ENCODE measurements at places on chromosomes 2 and 18.

DNA sequence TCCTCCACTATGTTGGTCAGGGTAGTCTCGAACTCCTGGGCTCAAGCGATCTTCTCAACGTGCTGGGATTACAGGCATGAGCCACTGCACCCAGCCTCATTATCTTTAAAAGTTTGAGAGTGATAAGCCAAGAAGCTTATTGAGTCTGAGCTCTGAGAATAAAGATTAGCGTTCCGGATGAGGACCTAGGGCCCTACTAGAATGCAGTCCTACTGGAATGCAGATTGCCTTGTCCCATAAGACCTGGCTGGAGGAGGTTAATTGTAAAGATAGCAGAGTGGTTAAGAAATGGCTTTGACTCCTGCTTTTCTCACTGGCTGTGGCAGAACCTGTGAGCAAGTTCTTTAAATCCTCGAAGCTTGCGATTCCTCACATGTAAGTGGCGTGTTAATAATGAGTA is 4.0 kb downstream of the VWA3B start:
- no peak for DNase-seq

- no peak for DNase-seq
These were observed 18.8 kb upstream of the STAT1 start for GRCh38 chr2:191032588-191033429.

- no peak for DNase-seq
These were observed 15.4 kb downstream of the IL1B start for GRCh38 chr2:112821142-112821541.

- no peak for DNase-seq
These were observed 224.8 kb upstream of the PXDN start for GRCh38 chr2:1968988-1969700.

GRCh38 chr18:48440924-48441323 is 31.7 kb upstream of the ZBTB7C start:
- DNase-seq: no peak

GRCh38 chr2:176364273-176364977 is 95.2 kb downstream of the MTX2 start:
- no peak for DNase-seq

GRCh38 chr2:143463719-143464118 is 334.5 kb downstream of the ARHGAP15 start:
- DNase-seq: peak; percentile 7

DNA sequence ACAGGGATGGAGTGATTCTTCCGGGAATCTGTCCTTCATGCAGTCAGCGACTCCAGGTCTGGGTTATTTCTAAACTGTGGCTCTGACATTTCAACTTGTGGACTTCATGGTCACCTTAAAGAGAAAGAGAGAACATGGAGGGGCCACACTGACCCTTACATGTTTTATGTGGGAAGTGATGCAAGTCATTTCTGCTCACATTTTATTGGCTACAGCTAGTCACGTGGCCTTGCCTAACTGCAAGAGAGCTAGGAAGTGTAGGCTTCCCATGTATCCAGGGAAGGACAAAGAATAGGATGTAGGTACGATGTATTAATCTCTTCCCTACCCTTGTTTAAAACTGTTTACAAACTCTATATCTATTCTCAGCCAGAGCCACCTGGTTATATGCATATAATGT is 30.3 kb upstream of the AFTPH start:
- DNase-seq: no peak

DNA sequence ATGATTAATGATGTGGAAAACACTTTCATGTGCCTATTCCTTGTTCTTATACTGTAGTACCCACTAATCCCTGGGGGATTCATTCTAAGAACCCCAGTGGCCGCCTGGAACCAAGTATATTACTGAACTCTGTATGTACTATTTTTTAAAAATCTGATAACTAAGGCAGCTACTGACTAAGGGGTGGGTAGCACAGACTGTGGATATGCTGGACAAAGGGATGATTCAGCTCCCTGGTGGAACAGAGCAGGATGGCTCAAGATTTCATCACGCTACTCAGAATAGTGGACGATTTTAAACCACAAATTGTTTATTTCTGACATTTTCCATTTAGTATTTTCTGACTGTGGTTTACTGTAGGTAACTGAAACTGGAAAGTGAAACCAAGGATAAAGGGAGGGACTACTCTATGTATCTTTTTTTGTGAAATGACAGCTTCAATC is 41.8 kb upstream of the CDC42EP3 start:
- no peak for DNase-seq

- DNase-seq: no peak
These were observed 4.6 kb upstream of the CLK1 start for GRCh38 chr2:200869014-200869413.

- DNase-seq: peak; percentile 37
These were observed 310.4 kb upstream of the SYT4 start for GRCh38 chr18:43587538-43588153.

GRCh38 chr2:14615121-14615520 is 17.4 kb upstream of the LRATD1 start:
- no peak for DNase-seq

DNA sequence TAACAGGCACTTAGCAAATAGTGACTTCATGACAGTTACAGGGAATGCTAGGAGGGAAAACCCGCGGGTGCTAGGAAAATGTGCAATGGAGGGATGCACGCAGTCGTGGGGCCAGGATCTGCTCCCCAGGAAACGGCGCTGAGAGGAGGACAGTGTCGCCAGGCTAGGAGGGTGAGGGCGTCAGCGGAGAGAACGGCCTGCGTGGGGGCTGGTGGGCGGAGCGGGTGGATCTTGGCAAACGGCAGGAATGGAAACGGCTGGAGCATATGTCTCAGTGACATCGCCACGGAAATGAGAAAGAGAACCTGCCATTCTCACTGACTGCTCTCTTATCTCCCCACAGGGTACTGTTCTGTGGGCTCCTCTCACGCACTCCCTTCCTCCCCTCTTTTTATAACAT is 478.5 kb upstream of the ID2 start:
- no peak for DNase-seq

GRCh38 chr2:137957033-137957432 is 7.2 kb upstream of the HNMT start:
- DNase-seq: no peak

- DNase-seq: no peak
These were observed 1.1 kb upstream of the ATP6V1C2 start for GRCh38 chr2:10720306-10720705.

DNA sequence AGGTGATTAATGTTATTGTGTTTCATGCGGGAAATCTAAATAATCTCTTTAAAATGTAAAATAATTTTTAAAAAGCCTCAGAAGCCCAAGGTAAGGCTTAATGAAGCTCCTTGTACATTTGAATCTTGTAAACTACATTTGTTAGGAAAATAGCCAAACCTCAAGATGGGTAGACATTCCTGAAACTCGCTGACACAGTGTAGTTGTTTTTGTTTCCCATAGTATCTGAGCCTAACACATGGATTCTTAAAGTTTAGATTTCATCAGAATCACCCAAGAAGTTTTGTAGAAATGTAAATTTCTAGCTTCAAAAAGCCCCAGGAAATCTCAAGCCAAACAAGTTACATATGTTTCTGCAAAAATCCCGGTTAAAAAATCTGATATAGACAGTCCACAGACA is 1221.1 kb upstream of the ACVR2A start:
- DNase-seq: no peak

DNA sequence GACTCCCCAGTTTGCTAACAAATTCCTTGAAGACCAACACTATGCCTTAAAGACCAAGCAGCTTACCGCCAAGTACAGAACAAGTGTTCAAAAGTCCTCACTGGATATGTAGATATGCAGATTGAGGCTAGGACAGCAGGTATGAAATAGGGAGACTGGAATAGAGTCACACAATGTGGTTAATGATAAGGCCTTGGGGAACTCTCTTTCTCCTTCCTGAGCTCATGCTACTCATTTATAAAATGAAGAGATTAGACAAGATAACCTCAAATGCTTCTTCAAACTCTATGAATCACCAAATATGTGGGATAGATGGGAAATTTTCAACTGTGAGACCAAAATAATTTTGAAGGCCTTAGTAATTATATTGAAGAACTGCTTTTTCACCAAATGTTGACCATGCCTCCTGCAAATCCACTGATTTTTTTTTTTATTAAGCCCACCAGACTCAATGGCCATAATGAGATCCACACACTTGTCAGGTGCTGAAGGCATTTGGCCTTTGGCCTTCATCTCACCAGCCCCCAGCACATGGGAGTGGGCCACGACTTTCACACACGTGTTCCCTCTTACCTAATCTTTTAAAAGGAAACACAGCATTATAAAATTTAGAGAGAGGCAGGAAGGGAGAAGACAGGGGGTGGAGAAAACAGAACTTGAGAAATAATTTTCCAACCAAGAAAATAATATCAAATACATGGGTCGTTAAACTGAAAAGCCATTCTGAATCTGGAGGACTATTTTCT is 181.5 kb downstream of the EN1 start:
- DNase-seq: no peak

GRCh38 chr2:70078384-70078783 is 8.9 kb upstream of the PCBP1 start:
- no peak for DNase-seq

DNA sequence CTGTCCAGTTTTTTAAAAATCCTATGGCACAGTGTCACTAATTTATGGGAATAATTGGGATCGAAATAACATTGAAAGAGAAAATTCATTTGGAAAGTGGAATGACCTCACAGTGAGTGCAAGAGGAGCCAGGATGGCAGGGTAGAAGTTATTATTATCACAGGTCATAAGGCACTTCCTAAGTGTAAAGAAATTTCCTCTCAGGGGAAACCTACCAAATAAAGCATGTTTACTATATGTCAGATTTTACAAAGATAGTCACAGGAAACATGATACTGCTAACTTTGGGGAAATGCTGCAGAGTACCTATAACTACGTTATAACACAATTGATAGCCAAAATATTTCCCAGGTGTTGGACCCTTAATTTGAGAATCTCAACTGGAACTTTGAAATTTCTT is 226.3 kb upstream of the SMAD7 start:
- peak; percentile 63 for DNase-seq

DNA sequence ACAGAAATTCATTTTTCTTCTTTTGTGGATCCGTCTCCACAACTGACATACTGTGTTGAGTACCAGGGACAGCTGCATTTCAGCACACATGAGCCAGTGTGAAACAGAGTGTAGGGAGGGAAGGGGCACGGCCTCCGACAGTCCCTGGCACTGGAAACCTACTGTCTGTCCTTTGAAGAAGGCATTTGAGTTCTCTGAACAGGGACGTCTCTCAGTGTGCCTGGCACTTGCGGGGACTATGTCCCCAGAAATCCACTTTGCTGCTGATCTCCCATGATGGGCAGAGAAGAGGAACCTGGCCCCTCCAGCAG is 48.1 kb downstream of the PLB1 start:
- no peak for DNase-seq

GRCh38 chr2:40452786-40453185 is 896 bp upstream of the SLC8A1 start:
- no peak for DNase-seq

- DNase-seq: no peak
These were observed 425 bp upstream of the SALL3 start for GRCh38 chr18:78979056-78979729.

GRCh38 chr2:233766416-233766815 is 6.3 kb downstream of the UGT1A1 start:
- DNase-seq: no peak

DNA sequence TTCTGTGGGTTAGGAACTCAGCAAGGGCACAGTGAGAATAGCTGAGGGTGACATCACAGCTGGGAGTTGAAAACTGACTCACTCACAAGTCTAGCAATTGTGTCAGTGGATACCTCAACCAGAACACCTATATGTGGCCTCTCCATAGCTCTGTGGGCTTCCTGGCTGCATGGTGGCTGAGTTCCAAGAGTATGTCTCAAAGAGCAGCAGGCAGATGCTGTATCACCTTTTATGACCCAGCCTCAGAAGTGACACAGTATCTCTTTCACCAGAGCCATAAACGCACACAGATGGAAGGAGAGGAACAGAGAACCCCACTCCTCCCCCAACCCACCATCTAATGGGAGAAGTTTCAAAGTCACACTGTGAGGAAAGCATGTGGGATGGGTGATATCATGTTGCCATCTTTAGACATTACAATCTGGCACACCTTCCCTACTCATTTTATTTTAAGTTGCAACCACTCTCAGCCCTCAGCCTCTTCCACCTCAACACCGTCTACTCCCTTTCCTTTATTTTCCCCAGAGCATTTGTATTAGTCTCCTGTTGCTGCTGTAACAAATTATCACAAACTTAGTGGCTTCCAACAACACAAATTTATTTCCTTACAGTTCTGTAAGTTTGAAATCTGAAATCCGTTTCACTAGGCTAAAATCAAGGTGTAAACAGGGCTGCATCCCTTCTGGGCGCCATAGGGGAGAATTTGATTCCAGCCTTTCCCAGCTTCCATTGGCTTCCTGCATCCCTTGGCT is 134.6 kb upstream of the SPATS2L start:
- DNase-seq: no peak

GRCh38 chr2:41873102-41874031 is 174.5 kb upstream of the PKDCC start:
- no peak for DNase-seq

DNA sequence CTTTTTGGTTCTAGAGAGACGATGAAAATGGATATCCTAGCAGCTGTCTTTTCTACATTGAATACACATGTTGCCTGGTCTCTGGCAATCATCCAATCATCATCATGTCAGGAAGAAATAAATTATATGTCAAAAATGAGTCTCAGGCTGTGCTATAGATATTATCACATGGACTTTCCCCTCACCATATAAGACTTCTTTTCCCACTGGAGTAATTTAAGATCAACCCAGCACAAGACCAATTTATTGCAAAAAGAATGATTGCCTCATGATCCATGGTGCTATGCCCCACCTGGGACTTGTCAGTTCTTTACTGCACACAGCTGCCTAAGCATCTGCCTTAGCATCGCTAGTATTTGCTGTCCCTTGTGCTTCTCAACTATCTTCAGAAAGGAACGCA is 783.7 kb upstream of the TMEFF2 start:
- no peak for DNase-seq

- DNase-seq: no peak
These were observed 325.4 kb downstream of the ZEB2 start for GRCh38 chr2:144194326-144195071.

GRCh38 chr2:12856934-12857601 is 140.3 kb downstream of the TRIB2 start:
- peak; percentile 58 for DNase-seq

GRCh38 chr2:150586858-150587257 is 99.4 kb upstream of the RND3 start:
- DNase-seq: peak; percentile 64

DNA sequence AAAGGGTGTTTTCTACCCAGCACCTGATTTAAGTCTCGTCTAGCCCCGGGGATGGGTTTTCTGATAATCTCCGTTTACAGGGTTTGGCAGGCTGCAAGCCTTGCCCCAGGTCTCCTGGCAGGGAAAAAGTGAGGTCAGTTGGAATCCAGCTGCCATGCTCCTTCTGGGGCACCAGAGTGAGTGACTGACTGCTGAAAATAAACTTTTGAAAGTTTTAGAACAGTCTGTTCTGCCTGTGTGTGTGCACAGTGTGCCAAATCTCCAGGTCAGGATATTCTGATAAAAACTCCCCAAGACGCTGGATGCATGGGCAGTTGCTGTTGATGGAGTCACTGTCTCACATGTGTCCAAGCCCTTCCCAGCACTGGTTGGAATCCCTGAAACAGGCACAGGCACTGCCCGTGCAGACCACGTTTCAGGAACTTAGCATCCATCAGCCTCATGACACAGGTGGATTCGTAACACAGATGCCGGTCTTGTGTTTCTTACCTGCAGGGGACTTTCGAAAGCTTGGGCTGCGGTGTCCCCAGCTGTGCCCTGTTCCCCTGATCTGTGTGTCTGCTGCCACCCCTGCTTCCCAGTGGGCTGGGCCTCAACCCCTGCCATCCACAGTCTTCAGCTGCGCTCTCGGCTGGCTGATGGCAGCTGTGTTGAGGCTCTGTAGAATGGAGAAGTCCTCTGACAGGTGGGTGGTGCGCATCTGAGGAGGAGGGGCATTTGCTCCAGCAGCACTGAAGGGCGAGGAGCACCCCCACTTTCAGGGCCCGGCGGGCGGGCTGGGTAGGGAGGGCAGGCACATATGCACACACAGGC is 65.0 kb downstream of the SH3RF3 start:
- no peak for DNase-seq
